ENCODE measurements at places on chromosomes 5 and 9. TPM values are rescaled to one million over a fixed set of nuclear protein-coding genes. Genes with fewer than 3 reads are reported as not detected.

Gene ZNF462
- polyA plus RNA-seq = 7.5 TPM

DNA sequence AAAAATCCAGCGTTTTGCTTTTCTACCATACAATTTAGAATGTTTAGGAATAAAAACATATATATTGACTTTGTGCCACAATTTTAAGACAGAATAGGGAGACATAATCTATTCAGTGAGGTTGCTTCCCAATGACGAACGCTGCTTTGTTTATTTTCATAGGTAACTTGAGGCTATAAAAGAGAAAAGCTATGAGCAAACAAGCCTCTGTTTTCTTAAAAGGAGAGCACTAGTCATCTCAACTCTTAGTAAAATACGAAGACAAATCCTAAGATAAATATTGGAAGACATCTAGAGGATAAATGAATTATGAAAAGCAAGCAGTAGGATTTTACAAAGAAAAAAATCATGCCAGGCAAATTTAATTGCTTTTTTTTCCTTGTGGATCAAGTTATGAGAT is 363.6 kb downstream of the ANXA1 start:
- DNase-seq = no peak

DNA sequence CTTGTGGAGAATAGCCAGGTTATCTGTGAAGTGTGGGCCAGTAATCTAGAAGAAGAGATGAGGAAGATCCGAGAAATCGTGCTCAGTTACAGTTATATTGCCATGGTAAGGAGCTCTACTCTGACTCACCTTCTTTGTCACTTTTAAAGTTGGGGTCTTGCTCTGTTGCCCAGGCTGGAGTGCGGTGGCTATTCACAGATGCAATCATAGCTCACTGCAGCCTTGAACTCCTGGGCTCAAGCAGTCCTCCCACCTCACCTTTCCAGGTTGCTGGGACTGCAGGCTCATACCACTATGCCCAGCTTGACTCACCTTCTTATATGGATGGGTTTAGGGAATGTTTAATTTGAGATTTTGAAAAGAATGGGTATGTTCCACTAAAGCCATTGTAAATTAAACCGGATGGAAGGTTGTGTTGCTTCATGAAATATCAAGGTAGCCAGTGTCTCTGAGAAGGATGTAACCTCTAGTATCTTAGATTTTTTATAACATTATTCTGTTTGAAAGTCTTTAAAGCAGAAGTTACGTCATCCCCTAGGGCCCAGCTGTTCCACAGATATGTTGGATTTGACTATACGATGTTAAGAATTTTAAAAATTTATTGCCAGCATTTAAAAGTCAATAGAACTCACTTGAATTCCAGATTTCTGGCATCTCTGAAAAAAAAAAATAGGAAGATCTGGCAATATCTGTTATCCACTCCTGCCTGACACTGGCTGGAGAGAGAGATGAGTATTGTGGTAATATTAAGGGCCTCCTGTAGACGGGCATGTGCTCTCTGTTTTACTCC is 5.1 kb downstream of the CNOT8 start:
- DNase-seq = no peak

DNA sequence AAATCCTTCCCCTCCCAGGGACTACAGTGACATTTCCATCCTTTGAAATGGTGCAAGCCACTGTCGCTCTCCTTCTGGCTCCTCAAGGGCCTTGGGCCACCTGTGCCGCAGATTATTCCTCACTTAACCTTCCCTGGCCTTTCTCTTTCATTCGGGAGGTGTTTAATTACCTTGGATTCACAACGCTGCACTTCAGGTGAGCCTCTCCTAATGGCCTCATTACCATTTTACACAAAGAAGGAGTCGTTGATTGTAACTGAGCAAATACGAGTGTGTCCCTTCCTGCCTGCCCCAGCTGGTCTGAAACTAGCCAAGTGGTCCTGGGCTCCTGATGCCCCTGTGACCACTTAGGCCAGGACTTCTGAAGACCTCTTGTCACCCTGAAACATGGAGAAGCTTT is 205.0 kb downstream of the CRB2 start:
- no peak for DNase-seq

GRCh38 chr5:81269751-81270393 is 31.5 kb upstream of the ZCCHC9 start:
- no peak for DNase-seq

DNA sequence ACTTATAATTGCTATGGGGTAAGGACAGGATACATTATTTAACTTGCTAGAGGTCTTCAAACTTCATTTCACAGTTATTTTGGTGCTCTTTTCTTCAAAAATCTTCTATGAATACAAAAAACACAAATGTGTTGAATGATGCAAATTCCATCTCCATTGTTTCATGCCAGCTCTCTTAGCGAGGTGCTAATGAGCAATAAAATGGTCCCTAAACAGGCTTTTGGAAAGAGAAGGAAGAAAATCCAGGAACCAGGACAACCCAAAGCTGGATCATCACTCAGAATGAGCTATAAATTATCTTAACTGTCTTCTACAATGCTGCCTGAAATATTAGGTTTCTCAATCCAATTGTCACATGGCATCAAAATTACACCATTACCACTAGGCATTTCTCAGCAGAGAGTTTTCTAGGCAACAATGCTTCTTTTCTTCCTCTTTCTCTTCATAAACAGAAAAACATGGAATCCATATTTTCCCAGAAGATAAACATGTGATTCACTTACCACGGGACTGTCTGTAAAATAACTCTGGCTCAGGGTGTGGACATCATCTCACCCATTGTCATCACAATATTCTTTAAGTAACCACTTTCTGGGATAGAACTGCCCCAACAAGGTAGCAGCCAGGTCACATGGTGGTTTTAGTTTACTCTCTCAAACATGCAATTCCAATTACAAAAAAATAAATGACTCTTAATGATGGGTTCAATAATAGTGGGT is 249.4 kb downstream of the NPR3 start:
- DNase-seq = no peak

DNA sequence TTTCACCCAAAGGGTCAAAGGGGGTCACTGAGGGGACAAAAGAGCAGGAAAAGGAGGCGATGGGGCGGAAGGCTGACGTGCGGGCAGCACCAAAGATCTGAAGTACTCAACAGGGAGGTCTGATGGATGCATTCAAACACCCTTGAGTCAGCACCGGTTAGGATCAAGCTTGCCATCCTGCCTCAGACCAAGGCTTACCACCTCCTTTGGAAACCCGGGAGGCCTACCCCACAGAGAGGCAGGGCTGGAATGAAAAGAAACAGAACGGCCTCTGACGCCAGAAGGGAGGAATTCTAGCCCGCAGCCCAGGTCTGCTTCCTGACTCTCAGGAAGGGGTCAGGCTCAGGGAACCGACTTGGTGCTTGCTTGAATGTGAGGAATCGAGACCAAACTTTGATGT is 125.6 kb downstream of the PAPPA start:
- no peak for DNase-seq

Gene EIF4E1B
- polyA plus RNA-seq = not detected

DNA sequence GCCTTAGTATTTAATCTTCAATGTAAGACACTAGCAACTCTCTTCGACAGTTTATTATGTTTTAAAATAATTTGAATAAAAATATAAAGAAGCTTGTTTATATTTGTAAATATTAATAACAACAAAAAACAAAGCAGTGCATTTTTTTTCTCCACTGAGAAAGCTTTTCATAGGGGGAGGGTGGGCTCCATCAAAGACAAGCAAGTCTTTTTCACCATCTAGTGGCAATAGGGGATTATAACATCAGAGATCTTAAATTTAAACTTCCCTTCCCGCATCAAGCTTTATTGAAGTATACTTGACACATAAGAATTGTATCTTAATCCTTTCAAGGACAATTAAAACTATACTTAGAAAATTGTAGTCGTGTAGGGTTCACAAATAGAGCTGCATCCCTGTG is 9.3 kb upstream of the OR13F1 start:
- no peak for DNase-seq

Gene DEPDC1B
- polyA plus RNA-seq = 2.9 TPM

- DNase-seq = no peak
These were observed 19.1 kb downstream of the ERMP1 start for GRCh38 chr9:5813824-5814223.

DNA sequence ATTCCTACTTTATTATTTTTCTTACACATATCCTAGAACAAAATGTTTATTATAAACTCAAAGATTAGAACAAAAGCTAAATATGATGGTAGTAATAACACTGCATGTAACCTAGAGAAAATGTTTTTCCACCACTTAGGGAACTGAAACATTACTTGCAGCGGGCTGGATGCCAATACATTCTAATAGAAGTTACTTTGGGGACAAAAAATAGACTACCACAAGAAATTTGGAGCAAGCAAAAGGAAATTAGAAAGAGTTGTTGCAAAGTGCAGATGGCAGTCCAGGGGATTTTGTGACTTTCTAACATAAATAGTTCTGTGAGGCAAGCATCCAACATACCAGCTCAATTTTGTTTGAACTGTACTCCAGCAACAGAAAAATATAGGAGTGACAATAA is 255.3 kb upstream of the GRIN3A start:
- DNase-seq = no peak

Gene TRAF1
- polyA plus RNA-seq = 4.0 TPM

DNA sequence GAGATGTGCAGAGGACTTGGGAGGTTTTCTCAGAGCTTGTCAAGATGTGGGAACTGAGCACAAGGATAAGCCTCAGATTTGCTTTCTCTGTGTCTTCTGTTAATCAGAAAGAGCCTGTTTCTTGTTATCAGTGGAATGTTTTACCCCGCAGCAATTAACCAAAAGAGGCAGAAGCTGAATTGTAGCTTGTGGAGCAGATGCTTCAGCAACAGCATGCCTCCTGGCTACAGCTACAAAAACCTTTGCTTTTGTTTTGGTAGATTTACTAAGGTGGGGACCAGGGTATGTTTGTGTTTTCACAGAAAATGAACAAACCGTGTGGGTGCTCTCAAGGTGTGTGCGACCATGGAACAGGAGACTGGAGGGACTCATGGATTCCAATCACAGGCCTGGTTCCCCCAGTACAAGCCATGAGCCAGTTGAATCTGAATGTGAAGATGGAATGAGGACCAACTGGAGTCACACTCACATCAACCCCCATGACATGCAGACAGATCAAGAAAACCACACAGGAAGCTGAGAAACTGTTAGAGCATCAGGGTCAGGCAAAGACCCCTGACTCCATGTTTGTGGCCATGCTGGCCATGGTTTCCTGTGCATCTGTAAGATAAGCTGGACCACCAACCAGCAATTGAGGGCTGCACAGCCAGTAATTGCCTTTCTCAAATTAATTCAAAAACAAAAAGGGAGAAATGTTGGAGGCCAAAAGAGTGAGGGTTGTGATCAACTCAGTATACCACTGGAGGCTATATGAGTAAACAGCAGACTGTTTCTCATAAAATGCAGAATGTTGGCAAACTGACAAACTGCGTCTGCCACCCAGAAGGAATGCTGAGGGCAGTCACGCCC is 6.9 kb downstream of the UGT3A2 start:
- DNase-seq = no peak

- no peak for DNase-seq
These were observed 99.1 kb downstream of the FBXO38 start for GRCh38 chr5:148482697-148483462.

Gene LRSAM1
- polyA plus RNA-seq = 4.8 TPM

Gene SLC34A1
- not detected for polyA plus RNA-seq

DNA sequence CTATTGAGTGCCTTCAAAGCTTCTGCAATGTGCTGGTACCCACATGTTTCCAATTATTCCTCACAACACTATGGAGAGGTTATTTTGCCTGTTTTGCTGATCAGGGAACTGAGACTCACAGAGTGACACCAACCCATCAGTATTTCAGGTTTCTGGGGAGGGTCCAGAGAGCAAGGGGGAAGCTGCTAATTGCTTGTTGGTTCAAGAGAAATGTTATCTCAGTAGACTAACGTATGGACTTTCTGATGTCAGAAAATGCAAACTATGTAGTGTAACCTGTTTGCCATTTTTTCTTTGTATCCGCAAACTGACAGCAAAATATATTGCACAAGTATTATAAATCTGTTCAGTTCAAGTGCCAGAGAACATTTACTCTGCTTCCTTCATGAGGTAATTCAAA is 108.3 kb upstream of the MSX2 start:
- DNase-seq = no peak

Gene SPATA31A3
- polyA plus RNA-seq = not detected

Gene ANKRD33B
- 4.6 TPM for polyA plus RNA-seq

Gene SV2C
- polyA plus RNA-seq = not detected

Gene CARTPT
- not detected for polyA plus RNA-seq

GRCh38 chr9:105053209-105053652 is 125.3 kb upstream of the ABCA1 start:
- no peak for DNase-seq

DNA sequence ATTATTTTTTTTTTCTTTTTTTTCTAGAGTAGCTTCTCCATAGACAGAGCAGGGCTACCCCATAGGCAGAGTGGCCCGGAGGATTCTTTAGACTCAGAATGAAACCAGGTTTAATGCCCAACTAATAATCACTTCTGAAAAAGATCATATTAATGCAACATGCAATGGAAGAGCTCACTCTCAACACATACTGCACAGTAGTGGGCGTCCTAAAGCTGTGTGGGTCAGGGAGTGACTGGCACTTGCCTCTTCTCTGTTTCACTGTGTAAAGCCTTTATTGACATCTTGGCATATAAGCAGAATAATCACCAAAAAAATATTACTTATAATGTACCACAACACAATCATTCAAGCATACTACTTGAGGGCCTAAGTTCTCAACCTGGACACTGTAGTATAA is 11.1 kb downstream of the PWWP2A start:
- no peak for DNase-seq

Gene SEMA5A
- 28.0 TPM for polyA plus RNA-seq

DNA sequence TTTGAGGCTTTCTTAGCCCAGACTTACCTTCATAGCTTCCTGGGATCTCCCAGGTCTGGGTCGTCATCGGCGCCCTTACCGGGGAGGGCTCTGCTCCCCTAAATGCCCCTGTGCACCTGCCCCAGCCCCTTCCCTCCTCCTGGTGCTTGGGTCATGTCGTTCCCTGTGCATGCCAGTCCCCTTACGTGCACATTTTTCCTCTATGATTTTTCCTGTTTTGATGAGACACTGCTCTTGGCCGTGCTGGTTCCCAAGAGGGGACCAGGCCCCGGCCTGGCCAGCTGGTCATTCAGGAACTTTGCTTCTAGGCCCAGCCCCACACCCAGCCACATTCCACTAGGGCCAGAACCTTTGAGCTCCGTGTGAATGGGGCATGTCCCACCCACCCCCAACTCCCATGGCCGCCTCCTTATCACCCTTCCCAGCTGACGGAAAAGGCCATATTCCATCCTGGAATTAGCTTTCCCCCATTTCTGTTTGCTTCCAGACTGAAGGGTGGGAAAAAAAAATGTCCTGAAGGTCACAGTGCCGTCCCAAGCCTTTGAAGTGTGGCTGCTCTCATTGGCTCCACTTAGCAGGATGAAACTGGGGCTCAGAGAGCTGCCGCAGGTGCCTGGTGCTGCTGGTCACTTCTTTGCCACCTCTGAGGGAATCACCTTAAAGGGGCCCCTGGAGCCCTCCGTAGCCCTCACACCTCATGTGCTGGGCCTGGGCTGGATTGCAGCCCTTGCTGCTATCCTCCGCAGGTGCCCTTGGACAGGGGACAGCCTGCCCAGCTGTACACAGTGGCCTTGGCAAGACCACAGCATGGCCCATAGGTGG is 25.1 kb downstream of the ERGIC1 start:
- DNase-seq = peak; percentile 47
